ENCODE measurements at places on chromosomes 4 and X. TPM values are rescaled to one million over a fixed set of nuclear protein-coding genes. Genes with fewer than 3 reads are reported as not detected.

DNA sequence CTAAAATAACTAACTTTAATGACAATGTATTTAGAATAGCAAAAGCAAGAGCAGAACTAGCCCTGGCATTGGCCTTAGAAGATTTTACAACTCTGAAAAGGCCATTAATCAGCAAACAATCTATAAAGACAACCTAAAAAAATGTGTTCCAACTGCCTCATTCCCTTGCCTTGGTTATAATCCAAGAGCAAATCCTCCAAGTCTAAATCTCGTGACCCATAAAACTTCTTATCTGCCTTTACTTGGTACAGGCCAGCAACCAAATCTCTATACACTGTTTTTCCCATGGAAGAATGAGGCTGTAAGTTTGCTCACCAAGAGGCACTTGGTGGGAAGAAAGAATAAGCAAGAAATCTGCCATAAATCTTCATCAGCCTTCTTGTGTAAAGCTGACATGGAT, 175.3 kb upstream of the MID1 start:
- no peak for DNase-seq

DNA sequence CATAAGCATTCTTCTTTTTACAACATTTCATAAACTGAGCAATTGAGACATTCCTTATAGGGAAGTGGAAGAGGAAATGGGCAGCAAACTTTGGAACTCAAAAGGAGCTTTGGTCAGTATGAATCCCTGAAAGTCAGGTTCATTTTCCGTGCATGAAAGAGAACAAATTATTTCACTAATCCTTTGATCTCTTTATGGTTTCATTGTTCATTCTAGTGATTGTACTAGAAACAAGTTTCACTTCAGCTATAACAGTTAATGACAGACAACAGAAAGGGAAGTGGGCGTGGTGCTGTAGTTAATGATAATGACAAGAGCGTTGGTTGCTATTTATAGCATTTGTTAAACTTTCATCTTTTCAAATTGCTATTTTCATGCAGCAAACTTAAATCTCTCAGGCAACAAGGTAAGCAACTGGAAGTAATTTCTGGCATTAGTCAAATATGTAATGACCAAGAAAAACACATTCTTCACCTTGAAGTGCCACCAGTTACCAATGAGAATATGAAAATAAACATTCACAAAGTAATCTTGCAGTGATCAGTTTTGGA, 98.4 kb downstream of the AREG start:
- no peak for DNase-seq

- DNase-seq, result no peak
Measured at GRCh38 chr4:144597171-144597570, 48.8 kb upstream of the HHIP start.

DNA sequence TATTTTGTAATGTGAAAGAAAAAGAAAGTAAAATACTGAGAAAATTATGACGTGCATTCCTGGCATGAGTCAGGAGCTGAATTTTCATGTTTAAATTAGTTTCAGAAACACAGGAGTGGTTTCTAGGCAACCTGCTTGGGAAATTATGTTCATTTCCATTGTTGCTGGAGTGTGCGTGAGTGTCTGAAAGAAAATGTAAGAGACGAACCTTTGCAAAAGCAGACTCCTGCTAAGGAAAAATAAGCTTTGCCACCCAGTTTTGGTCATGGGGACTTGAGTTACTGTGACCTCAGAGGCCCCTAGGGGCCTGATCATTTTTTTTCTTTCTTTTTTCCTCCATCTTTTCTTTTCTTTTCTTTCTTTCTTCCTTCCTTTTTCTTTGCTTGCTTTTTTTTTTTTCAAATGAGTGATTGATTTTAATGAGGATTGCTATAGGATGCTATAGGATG, 18.8 kb upstream of the CHRNA9 start:
- DNase-seq, result no peak

- no peak for DNase-seq
Measured at GRCh38 chr4:78409612-78410202, 141.9 kb upstream of the ANXA3 start.

DNA sequence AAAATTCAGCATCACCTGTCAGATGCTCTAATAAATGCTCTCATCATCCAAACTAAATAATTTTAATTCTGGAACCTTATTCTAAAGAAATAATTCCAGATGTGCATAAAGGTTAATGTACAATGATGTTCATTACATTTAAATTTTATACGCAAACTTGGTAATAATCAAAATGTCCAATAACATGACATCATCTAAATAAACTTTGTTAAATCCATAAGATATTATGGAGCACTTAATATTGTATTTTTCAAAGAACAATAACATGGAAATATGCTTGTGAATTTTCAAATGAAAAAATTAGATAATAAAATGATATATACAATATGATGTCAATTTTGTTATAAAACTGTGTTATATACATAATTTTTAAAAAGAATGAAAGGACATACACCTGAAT, 92.1 kb upstream of the ZCCHC13 start:
- no peak for DNase-seq

DNA sequence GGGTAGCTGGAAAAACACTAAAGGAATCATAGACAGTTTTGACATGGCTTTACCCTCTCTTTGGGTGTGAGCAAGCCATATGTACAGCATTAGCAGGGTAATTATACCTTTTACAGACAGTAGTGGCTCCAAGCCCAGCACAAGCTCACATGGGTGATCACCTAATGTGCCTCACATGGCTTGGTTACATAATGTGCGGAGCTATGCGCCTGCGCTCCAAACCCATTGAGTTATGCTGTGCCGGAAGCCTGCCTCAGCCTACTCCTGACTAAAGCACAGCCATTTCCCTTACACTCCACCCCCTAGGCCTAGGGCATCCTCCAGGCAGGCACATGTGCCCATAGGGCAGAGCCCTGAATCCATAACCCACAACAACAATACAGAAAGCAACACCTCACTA, 6.5 kb upstream of the TSPAN5 start:
- DNase-seq, result no peak

- no peak for DNase-seq
Measured at GRCh38 chr4:184261246-184261645, 43.6 kb upstream of the ENPP6 start.

- DNase-seq, result no peak
Measured at GRCh38 chr4:80027611-80028010, 45.4 kb downstream of the ANTXR2 start.

DNA sequence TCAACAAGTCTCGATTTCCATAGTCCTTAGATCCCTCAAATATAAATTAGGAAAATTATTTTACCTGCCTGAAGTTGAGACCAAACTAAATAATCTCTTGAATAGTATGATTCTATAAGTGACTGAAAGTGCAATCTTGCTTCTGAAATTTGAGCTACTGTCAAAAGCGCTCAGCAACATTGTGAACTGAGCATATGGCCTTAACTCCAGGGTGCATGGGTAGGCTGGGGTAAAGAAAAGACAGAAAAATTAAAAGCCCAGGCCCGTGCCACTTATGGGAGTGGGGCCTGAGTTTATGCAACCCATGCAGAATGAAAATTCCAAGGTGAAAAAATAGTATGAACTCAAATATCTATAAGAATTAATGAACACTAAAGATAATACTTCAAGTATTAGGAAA, 9.8 kb downstream of the PGRMC2 start:
- no peak for DNase-seq

GRCh38 chr4:107721436-107722100, 1.5 kb upstream of the PAPSS1 start:
- DNase-seq, result peak; percentile 4

GRCh38 chrX:45811326-45811725, 610.6 kb upstream of the DIPK2B start:
- no peak for DNase-seq

DNA sequence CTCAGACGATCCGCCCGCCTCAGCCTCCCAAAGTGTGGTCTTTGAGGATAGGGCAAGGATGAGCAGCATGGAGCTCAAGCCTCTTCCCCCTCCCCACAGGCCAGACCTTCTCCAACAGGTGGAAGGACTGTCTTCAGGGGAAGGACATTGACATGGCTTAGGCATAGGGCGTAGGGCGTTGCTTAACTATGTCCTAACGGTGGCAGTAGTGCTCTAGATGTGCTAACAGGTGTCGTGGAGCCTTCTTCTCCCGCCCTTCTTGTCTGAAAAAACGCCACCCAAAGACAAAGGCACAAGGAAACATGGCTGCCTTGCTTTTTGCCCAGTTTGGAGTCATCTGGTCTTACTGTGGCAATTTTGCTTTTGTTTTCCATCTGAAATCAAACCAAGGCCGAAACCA, 219.8 kb downstream of the OR13H1 start:
- peak; percentile 37 for DNase-seq

DNA sequence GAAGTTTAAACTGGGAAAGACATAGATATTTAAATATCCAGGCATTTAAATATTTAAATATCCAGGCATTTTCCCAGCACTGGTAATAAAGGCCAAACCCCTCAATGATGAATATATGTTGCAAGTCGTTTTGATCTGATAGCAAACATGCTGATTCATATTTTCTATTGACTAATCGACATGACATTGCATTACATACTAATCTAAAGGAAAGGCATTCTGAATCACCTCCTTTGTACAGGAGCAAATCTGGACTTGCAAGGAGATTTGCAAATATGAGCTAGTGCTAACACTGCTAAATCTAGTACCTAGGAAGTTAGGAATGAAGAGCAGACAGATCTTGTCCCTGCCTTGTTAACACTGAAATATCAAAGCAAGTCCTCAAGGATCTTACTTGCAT, 207.3 kb downstream of the SLC7A11 start:
- no peak for DNase-seq

DNA sequence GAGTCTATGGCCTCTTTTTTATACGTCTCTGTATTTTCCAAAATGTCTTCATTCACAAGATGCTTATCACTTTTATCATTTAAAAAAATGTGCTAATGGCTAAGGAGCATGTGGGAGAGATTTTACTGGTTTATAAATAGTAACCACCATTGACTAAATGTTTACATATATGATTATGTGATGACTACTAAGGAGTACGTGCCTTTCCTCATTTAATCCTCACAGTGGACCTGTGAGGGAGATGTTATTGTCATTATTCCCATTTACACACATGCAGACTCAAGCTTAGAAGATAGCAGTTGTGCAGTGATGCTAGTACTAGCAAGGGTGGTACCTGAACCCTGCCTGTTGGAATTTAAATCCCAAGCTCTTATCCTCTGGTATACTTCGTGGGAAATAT, 2.4 kb downstream of the SRD5A3 start:
- no peak for DNase-seq

DNA sequence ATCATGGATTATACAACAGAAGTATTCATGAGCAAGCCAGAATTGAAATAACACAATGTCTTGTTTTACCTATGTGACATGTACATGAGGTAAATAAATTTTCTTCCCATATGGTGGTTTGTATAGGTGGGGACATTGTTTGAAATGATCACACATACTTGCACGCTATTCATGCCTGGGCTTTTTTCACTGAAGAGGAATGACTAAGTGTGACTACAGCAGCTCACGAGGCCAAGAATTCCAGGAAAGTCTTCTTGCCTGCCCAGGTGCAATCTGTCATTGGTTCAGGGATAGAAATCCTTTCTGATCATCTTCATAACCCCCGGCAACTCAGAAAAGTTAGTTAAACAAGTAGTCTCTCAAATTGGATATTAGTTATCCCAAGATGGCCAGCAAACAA, 36.3 kb upstream of the AREG start:
- no peak for DNase-seq

DNA sequence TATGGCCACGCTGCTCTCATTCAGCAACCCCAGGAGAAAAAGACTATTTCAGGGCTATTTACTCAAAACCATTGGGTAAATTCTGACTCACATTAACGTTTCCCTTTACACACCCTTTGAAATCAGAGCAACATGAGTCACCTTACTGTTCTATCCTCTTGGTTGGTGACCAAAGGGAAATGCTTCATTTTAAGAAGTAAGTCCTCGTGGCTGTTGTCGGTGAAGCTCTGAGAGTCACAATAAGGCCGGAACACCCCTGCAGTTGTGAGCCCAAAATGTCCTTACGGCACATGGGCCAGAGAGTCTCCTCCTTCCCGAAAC, 56.3 kb upstream of the SPRY1 start:
- DNase-seq, result no peak

DNA sequence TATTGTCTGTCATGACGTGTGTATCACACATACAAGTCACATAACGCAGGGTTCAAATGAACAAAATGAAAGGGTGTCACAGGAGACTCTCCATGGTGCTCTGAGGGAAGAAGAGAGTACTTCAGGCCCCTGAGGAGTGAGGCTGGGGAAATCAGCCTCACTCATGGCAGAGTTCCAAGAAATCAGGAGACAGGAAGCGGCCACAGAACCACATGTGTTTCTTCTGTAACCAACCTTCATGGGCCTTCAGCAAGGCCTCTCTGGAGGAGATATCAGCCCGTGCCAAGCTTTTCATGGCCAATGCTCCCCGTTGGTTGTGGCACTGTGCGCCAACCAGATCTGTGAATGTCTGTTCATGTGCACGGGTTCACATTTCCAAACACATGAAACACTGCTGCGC, 76.0 kb downstream of the NAT8L start:
- no peak for DNase-seq

DNA sequence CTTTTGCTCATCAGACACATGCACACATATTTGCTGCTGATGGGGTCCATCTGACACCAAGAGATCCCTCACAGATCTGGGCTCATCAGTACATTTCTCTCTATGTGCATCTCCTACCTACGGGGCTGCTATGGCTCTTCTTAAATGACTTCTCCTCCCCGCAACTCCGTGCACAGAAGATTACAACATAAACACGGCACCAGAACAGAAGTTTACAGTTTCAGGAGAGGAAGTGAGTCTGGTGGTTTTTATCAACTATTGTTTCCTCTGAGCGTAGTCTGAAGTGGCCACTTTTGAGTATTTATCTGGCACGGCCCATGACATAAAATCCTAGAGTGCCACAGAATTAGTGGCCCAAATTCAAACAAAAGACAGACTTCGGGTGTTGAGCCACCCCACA, 263.8 kb downstream of the PRDM5 start:
- no peak for DNase-seq

GRCh38 chr4:4203688-4204400, 22.9 kb downstream of the OTOP1 start:
- DNase-seq, result no peak

DNA sequence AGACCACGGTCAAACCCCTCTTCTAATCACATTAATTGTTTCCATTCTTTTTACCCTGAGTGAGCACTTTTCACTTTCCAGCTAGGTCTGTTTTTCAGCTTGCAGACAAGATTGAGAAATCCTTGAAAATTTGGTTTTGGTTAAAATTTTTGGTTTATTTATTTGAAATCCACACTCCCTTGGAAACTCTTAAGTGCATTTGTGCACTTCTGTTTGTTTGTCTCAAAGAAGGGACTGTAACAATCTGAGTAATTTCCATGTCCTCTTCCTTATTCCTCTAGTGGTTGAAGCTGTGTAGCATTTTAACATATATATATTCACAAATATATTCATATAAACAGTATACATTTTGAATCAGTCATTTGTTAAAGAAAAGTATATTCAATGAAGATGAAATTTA, 333.3 kb downstream of the ANK2 start:
- DNase-seq, result no peak

The PCDH19 gene
- total RNA-seq, result 0.08 TPM

The EXOC1L gene
- total RNA-seq, result not detected

The FRYL gene
- total RNA-seq, result 26.1 TPM

The TEC gene
- 6.1 TPM for total RNA-seq

The NALF2 gene
- total RNA-seq, result 0.19 TPM

The NHS gene
- total RNA-seq, result 1.2 TPM

Measured in esophagus squamous epithelium (tissue), 5 donors.